ENCODE measurements at places on chromosomes 11 and 22.

DNA sequence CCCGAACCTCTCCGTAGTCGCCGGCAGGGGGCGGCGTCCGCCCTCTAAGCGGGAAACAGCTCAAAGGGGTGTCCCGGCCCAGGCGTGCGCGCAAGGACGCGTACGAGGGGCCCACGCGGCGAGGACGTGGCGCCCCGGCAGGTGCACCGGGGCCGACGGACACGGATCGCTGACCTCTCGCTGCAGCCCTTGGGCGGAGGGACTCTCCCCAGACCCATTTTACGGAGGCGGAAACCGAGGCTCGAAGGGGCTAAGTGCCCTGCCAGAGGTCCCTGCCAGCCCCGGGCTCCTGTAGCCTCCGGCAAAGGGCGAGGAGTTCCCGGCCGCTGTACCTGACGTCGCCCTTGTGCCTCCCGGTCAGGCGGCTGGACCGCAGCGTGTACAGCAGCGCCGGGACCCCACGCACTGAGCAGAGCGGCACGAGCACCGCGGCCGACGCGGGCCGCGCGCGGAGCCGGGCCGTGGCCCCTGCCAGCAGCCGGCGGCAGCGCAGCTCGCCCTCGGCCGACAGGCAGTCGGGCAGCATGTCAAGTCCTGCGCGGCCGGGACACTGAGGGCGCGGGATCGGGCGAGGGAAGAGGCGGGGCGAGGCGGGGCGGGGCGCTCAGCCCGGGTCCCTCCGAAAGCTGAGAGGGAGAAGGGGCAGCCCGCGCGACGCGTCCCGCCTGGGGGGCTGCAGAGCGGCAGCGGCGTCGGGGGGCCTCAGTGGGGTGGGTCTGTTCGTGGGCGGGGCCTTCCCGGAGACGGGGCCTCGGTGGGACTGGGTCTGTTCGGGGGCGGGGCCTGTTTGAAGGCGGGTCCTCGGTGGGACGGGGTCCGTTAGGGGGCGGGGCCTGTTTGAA lies at the start of gene NUDT8:
Gene NUDT8, minus strand, starts transcription at position 552 of the 842 bp plus-strand sequence. Its CDS starts 26 bp downstream, at position 526.
- ATAC-seq = peak; percentile 82

- no peak for ATAC-seq
These were observed 9.6 kb downstream of the SCARF2 start for GRCh38 chr22:20427945-20428417.

- no peak for ATAC-seq
These were observed 1164.7 kb downstream of the LRRC4C start for GRCh38 chr11:40294741-40295140.

DNA sequence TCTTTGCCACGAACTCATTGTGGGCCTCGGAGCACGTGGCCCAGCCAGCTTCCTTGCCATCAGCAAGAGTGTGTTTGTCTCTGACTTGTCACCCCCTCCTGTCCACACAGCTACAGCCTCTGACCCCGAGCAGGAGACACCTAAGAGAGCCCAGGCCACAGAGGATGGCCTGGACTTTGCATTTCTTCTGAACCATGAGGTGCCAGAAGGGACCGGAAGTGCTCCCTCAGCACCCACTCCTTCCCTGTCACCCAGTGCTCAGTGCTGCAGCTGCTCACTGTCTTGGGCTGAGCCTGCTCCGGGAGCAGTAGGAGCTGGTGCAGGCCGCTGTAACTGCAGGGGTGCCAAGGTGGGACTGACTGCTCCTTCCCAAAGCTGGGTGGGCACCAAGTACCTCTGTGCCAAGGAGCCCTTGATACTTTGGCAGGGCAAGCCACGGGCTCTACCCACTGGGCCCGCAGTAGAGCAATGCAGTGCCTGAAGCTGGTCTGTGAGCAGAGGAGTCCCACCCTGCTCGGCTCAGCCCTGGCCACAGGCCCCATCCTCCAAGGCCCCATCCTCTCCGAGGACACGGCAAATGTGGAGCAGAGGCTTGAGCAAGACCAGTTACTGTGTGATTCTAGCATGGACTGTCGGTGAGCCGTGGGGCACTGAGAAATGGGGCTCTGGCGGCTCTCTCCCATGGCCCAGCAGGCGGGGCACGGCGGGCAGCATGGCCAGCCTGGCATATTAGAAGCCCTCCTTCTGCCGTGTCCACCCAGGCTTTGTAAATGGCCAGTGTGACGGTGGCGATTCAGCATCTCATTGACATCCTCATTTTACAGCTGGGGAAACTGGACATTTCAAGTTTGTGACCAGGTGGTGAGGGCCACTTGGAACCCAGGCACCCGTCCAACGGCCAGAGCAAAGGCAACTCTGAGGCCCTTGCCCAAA lies 6.3 kb downstream of the GRK2 start:
- ATAC-seq = no peak

DNA sequence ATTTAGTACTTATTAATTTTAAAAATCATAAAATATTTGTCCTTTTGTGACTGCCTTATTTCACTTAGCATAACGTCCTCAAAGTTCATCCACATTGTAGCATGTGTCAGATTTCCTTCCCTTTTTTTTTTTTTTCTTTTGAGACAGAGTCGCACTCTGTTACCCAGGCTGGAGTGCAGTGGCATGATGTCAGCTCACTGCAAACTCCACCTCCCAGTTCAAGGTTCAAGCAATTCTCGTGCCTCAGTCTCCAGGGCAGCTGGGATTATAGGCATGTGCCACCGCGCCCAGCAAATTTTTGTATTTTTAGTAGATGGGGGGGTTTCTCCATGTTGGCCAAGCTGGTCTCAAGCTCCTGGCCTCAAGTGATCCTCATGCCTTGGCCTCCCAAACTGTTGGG lies 10.6 kb downstream of the RAB6A start:
- ATAC-seq = no peak

DNA sequence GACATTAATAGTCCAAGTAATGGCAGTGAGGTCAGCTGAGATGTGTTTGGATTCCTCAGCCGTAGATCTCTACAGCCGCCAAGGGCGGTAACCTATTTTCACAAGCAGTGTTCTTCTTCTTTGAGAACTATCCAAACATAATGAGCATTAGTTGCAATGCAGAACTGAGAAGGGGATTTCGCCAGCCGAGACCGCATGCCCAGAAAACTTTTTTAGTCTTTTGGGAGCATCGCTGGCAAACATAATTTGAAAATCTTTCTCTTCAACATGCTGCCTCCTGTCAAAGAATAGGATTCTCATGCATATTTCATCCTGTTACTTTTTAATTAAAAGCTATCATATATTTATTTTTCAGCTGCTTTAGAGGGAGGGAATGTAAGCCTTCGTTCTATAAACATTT lies 81.4 kb upstream of the SEZ6L start:
- no peak for ATAC-seq

DNA sequence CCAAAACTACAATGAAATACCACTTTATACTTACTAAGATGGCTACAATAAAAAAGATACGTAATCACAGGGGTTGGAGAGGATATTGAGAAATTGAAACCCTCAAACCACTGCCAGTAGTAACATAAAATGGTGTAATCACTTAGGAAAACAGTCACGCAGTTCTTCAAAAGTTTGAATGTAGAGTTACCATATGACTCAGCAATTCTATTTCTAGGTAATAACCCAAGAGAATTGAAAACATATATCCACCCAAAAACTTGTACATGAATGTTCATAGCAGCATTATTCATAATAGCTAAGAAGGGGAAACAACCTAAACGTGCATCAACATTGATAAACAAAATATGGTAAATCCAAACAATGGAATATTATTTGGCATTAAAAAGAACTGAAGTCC lies 24.4 kb upstream of the PSMA1 start:
- ATAC-seq = no peak

- no peak for ATAC-seq
These were observed 417.3 kb downstream of the SHANK2 start for GRCh38 chr11:70834984-70835560.

GRCh38 chr11:126899961-126900748 lies 100.4 kb downstream of the KIRREL3 start:
- ATAC-seq = no peak

GRCh38 chr11:44167046-44167445 lies 71.6 kb downstream of the EXT2 start:
- no peak for ATAC-seq

DNA sequence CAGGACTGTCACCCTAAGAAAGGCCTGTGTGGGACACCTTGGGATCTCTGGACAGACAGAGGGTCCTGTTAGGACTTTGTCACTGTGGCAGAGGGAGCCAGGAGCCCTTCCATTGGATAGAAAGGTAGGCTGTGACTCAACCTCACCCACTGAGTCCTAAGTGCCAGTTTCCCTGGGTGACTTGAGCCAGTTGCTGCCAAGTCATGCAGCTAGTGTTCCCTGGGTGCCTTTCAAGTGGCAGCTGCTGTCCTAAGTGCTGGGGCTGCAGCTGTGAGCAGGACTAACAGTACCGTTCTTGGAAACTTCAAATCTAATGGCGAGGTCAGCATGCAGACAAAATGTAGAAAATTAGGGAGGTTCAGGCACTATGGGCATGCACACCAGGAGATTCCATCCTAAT lies 393.7 kb downstream of the TMEM135 start:
- no peak for ATAC-seq

GRCh38 chr11:60482361-60482760 lies 10.2 kb upstream of the MS4A12 start:
- ATAC-seq = no peak

- ATAC-seq = no peak
These were observed 302.4 kb upstream of the SORL1-AS1 start for GRCh38 chr11:121755191-121755590.

DNA sequence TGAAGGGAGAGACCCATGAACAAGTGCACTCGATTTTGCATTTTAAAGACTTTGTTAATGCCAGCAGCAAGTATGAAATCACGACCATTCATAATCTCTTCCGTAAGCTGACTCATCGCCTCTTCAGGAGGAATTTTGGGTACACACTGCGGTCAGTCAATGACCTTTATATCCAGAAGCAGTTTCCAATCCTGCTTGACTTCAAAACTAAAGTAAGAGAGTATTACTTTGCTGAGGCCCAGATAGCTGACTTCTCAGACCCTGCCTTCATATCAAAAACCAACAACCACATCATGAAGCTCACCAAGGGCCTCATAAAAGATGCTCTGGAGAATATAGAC lies 5.9 kb downstream of the SERPIND1 start:
- ATAC-seq = no peak

GRCh38 chr22:27537501-27537900 lies 264.1 kb downstream of the MN1 start:
- peak; percentile 25 for ATAC-seq

- ATAC-seq = peak; percentile 17
These were observed 101.0 kb upstream of the AKIP1 start for GRCh38 chr11:8809939-8810539.

- ATAC-seq = no peak
These were observed 119.0 kb downstream of the CSTPP1 start for GRCh38 chr11:47055534-47055933.

DNA sequence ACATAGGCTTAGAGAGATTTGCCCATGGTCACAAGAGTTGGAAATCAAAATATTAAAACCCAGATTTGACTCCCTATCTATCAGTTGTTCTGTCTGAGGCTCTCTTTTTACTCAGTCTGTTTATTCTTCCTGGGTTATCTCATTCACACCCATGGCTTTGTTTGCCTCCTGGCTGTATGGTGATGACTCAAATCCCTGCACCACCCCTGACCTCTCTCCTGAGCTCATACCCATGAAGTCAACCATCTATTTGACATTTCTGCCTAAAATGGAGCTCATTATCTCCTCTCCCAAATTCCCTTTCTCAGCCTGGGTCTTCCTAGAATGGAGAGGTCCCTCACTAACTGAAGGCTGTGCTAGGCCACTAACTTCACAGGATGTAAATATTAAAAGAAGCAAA lies 27.8 kb upstream of the CCDC134 start:
- no peak for ATAC-seq

GRCh38 chr22:29521526-29521925 lies 32.0 kb downstream of the THOC5 start:
- no peak for ATAC-seq

DNA sequence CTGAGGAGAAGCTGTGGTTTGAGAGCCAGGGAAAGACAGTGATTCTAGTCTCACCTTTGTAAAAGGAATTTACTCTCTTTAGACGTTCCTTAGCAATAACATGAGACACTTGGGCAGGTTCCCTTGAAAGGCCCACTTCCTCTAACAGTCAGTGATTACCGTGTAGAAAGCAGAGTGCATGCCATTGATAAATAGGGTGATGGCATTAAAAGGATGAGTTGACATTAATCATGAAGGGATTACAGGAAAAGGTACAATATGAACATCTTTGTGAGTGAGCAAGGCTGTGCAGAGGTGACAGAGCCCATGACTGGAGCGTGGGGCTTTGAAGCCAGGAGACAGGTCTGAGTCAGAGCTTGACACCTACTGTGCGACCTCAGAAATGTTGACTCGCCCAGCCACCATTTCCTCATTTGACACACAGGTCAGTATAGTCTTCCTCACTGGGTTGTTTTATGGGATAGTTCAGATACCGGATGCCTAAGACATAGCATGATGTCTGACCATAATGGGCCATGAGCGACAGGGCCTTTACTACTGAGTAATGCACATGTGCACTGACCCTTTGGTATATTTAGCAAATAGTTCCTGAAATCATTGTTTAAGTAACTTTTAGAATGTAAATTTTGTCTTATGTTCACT lies 341.7 kb upstream of the MTNR1B start:
- ATAC-seq = peak; percentile 10

GRCh38 chr11:86818462-86819192 lies 18.3 kb downstream of the PRSS23 start:
- ATAC-seq = peak; percentile 58

DNA sequence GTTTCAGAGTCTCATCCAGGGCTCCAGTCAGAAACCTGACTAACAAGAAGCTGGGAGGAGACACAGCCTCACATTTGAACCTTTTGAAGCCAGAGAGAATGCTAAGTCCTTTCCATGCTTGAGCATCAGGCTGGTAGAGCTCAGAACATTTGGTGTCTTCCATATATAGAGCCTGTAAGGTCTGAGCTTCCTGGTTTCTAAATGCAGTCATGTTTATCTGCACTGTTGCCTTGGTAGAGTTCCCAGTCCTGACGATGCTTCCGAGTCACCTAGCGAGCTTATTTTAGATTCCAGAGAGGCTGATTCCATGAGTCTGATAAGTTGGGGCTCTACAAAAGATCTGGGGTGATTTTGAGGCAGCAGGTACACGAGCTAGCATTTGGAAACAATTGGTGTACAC lies 68.4 kb upstream of the SORL1 start:
- ATAC-seq = peak; percentile 82

DNA sequence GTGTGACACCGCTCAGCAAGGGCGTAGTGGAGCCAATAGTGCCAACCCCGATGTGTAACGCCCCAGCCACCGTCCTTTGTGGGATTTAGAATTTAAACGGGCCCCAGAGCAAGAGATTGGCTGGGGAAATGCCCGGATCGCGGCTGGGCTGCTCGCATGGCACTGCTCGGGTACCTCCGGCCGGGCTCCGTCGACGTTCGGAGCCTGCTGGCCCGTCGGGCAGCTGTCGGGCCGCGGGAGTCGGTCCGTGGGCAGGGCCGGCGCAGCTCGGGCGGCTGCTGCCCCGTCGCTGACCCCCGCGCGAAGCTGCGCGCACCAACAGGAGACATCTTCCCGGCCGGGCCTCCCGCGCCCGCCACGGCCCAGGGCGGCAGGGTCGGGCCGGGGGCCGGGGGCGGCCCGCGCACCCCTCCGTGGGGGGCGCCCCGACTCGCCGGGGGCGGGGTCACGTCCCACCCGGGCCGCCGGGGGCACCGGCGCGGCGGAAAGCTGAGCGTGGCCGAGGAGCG lies 1.3 kb upstream of the KDM2A start:
- no peak for ATAC-seq
